GM12864 (cell line): ENCODE measurements at places on chromosomes 2 and 18.

GRCh38 chr2:160816916-160817499 lies 323.4 kb upstream of the RBMS1 start:
- no peak for DNase-seq

GRCh38 chr2:120797421-120798221 lies 62.0 kb downstream of the GLI2 start:
- no peak for DNase-seq

- no peak for DNase-seq
Observed at GRCh38 chr2:69241093-69241492, 145.9 kb downstream of the GFPT1 start.

DNA sequence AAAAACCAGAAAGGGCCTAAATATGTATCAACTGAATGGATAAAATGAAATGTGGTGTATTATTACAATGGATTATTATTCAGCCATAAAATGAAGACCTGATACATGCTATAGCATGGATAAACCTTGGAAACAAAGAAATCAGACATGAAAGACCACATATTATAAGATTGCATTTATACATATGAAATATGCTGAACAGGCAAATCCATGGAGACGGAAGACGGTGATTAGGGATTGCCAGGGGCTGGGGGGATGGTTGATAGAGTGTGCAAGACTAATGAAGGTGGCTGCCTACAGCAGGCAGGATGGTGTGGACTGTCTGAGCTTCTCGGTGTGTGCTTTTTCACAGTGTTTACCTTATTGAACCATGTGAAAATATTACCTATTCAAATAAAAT lies 11.4 kb upstream of the AFG3L2 start:
- no peak for DNase-seq

DNA sequence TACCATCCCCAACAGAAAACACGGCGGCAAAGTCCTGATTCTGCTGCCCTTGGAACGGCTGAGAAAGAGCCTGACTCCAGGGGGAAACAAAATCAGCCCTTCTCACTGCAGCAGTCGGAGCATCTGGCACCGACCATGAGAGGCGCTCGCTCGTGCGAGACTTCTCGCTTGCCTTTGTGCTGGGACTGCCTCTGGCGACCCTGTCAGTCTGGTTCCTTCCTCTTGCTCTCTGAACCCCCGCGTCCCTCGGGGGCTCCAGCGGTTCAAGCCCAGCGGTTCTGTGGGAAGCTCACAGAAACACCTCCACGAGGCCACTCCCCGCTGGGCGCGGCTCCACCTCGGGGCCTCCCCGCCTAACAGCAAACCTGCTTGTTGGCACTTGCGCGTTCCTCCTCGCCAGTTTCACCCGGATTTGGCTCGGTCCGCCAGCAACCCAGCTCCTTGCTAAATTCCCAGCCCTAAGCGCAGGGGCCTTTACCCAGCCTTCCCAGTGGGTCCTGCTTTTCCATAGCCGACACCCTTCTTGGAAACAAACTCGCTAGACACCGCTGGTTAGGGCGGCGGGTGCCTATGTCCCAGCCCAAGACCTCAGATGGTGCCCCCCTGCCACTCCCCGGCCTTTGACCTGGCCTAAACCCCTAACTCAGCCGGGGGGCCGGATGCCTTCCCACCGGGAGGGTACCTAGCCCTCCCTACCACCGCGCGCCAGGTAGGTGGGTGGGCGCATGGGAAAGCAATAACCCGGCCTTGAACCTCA lies 2.2 kb downstream of the RND3 start:
- DNase-seq, result no peak
